Activated CD4-positive, alpha-beta T cell treated with anti-CD3 and anti-CD28 coated beads, Interleukin-2, Interleukin-4, amounts not matched to agents 100 ng/mL and 50 ng/mL, durations not matched to agents 16 hours and 8 hours (primary cell): ENCODE measurements at places on chromosomes 6 and 20.

DNA sequence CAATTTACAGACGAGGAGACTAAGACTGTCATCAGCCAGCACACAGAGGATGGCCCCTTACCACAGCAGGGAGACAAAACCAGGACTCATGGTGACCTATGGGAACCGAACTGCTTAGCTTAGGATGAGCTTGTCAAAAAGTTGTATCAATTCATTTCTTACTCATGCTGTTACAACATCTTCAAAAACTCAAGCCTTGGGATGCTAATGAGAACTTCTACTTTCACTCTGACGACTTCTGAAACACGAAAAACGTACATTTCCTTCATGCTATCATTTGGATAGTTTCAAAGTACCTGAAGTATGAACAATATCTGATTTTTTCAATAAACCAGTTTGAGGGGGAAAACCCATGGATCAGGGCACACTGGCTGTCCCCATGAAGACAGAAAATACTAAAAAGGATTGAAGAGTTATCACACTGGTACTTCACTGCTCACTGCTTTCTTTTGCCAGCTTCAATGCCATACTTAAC lies 31.9 kb downstream of the HIVEP2 start:
- peak; percentile 89 for DNase-seq

DNA sequence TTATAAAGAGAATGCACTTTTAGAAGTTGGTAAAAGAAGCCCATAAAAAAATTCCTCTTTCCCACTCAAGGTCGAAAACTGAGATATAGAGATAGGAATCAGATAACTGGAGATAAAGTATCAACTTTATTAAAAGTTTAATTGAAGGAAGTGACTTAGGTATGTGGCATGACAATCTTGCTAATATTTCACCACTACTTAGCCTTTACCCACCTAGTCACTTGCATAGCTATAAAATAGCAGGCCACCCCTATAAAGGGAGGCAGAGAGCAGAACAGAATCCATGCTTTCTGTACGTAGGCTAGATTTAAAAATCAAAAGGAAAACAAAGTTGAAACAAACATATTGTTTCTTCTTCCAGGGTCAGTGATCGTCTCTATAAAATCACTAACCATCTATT lies 13.2 kb upstream of the TBC1D32 start:
- no peak for DNase-seq

- no peak for DNase-seq
Measured at GRCh38 chr6:98847779-98848538, 13.6 kb downstream of the POU3F2 start.

- no peak for DNase-seq
Measured at GRCh38 chr6:72382602-72383529, 239.0 kb upstream of the KCNQ5 start.

- peak; percentile 36 for DNase-seq
Measured at GRCh38 chr20:53847139-53847836, 223.1 kb downstream of the BCAS1 start.

DNA sequence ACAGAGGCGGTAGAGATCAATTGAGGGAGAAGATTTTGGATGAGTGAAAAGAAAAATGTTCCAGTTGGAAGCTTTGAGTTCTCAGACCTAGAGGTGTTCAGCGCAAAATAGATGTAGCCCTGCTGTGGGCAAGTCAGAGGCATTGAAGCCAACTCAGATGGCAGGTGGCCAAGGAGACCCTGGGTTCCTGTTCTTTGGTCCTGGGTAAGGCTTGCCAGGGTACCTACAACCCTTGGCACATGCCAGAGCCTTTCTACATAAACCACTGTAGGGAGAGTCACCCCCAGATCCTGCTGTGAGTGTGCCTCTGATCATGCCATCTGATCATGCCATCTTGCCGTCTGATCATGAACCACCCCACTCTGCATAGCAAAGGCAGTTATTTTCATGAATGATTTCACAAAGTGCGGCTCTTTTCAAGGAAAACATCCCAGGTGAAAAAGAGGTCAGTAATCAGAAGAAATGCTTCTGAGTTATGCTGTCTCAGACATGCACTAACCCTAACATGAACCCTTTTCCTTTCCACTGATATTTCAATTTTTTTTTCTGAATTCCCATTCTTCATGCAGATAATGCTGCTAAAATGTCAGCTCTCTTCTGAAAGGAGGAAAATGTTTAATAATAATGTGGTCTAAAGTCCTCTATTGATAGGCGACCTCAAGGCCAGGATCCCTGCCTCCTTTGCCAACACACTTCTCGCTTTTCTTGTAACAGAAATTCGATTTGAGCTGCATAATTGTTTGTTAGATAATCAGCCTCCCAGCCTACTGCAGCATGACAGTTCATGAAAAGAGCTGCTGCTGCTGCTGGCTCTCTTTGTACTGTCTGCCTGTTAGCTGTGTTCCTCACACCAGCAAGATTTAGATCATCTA lies 153.6 kb downstream of the MTHFD1L start:
- DNase-seq, result no peak

DNA sequence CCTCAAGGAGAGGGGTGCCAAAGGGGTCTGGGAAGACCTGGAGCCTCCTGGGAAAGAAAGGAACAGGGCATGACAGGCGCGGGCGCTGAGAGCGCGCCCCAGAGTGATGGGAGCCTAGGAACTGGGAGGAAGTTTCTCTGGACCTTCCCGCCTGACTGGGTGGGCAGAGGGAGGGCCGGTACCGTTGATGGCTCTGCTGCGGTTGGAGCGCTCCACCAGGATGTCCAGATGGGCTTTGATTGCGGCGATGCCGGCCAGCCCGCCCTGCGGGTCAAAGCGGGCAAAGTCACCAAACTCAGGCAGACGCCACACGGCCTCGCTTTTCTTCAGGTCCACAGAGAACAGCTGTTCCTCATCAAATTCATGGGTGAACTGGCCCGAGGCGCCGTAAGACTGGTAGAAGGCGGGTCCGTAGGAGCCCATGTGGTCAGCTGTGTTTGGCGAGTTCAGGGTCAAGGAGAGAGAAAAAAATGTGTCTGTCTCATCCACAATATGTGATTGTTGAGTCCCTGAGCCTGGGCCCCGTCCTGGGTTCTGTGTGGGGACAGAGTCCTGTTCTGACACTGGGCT lies 1.5 kb downstream of the HLA-DOA start:
- DNase-seq, result no peak

GRCh38 chr20:12968472-12968871 lies 40.3 kb upstream of the SPTLC3 start:
- no peak for DNase-seq

- no peak for DNase-seq
Measured at GRCh38 chr6:100134703-100135102, 140.7 kb upstream of the MCHR2 start.

- DNase-seq, result no peak
Measured at GRCh38 chr6:106135911-106136571, 49.9 kb downstream of the PRDM1 start.

GRCh38 chr20:21396599-21397340 lies 556 bp downstream of the NKX2-4 start:
- DNase-seq, result no peak

GRCh38 chr20:50343125-50343489 lies 152.5 kb downstream of the CEBPB start:
- DNase-seq, result no peak

GRCh38 chr6:46954837-46955451 lies 33.2 kb upstream of the ADGRF5 start:
- DNase-seq, result no peak

DNA sequence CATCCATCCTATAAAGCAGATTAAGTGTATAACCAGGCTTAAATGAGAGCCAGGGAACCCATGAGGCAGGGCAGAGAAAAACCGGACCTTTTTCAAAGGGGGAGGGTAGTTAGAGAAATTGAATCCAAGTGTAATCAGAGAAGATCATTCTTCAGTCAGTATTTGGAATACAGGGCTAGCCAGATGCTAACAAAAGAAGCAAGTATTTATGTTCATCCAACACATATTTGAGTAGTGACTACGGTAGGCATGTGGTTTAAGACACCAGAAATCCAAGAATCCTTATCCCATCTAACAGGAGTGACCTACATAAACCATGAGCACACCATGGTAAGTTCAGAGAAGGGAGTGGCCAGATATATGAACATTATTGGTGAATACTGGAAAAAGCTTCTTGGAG lies 46.8 kb upstream of the FAM83C start:
- DNase-seq, result no peak

DNA sequence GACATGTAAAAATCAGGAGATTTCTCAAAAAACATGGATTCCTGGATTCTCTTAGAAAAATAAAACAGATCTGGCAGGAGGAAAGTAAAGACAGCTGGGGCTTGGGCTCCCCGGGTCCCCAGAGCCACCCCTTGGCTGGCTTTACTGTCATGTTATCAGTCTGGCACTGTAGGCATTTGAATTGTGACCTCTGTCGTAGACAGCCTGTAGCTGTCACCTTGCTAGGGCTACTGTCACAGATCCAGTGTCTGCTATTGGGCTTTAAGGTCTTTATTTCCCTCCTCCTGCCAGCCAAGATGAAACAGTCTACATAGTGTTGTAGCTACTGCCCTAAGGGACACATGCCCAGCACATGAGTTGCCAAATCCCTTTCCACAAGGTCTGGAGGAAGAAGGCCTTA lies 37.5 kb downstream of the ABRACL start:
- DNase-seq, result no peak

- no peak for DNase-seq
Measured at GRCh38 chr6:21384216-21384615, 209.3 kb upstream of the SOX4 start.

DNA sequence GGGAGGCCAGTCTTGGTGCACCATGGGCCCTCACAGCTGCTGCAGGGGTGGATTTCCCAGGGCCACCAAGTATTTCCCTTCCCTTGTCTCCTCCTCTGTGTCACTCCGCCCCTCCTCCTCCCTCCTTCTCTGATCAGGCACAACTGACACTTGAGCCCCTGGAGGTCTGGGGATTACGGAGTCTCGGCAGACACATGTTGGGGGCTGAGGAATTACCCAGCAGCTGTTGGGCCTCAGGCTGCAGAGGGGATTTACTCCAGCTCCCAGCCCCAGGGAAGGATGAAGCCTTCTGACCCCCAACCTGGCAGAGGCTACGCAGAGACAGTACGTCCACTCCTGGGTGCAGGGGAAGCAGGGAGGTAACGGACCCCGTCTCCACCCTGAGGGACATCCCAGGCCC lies 420.5 kb upstream of the SULF2 start:
- DNase-seq, result no peak

DNA sequence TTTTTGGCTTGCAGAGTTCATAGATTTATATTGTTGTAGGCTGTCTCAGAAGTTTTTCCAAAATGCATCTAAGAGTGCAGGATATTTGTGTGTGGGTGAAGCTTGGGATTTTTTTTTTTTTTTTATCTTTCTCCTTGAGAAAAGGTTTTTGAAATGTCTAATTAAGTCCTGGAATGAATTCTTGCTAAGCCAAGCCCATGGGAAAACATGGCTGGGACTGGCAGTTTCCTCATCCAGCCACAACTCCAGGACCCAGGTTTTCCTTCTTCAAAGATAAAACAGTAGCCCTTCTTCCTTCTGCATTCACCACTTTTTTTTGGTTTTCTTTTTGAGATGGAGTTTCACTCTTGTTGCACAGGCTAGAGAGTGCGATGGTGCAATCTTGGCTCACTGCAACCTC lies 242.5 kb upstream of the JAG1 start:
- DNase-seq, result no peak

GRCh38 chr6:41709375-41709774 lies 26.0 kb downstream of the TFEB start:
- no peak for DNase-seq
